ENCODE measurements at places on chromosomes 6 and 20.

GRCh38 chr20:56949318-56949717, 317.1 kb downstream of the BMP7 start:
- DNase-seq, result no peak

GRCh38 chr6:134689177-134689576, 260.7 kb downstream of the ALDH8A1 start:
- DNase-seq, result no peak

DNA sequence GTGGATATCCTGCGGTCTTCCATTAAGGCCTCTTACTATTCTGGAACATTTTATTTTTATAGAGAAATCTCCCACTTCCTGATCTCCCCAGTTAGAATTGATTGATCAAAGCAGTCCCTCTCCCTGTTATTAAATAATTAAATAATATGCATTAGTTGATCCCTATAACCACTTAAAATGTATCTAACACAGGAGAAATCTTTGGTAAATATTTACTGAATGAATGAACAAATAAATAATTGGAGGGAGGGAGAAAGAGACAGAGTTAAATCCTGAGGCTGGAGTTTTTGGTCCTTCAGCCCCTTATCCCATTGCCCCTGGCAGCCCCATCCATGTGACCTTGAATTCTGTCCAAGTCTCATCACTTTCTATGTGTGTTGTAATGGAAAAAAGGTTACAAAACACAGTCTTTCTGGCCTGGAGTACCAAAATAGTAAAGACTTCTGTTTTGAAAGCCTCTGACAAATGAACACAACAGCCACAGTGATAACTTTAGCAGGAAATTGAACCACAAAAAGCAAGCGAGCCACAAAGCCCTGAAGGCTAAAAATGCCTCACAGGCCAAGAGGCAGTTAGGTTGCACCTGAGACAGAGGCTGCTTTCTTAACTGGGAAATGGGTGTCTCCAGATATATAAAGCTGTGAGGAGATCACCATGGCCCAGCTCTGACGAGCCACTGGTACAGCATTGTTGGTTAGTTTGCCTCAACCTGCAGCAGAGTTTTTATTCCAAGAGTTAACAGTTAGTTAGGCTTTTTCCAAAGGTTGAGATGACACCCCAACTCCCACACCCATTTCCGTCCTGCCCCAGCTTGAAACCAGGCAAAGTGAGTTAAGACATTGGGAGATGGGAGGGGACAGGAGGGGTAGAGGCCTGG, 11.3 kb downstream of the NT5E start:
- DNase-seq, result peak; percentile 86

- DNase-seq, result no peak
Measured at GRCh38 chr20:47809161-47809960, 24.1 kb upstream of the SULF2 start.

DNA sequence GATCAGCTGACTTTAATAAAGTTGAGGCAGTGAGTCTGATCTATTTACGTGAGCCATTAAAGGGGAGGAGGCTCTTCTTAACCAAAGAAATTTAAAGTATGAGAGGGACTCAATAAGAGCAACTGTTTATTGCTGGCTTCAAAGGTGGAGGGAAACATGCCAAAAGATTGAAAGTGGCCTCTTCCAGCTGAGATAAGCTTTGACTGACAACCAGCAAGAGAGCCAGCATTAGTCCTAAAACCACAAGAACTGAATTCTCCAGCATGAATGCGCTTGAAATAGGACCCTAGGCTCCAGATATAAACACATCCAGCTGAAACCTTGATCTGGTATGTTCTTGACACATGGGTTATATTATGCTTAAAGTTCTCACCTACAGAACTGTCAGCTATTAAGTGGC, 123.1 kb upstream of the GJE1 start:
- DNase-seq, result peak; percentile 49

GRCh38 chr6:45652416-45652815, 274.7 kb upstream of the SUPT3H start:
- DNase-seq, result no peak

DNA sequence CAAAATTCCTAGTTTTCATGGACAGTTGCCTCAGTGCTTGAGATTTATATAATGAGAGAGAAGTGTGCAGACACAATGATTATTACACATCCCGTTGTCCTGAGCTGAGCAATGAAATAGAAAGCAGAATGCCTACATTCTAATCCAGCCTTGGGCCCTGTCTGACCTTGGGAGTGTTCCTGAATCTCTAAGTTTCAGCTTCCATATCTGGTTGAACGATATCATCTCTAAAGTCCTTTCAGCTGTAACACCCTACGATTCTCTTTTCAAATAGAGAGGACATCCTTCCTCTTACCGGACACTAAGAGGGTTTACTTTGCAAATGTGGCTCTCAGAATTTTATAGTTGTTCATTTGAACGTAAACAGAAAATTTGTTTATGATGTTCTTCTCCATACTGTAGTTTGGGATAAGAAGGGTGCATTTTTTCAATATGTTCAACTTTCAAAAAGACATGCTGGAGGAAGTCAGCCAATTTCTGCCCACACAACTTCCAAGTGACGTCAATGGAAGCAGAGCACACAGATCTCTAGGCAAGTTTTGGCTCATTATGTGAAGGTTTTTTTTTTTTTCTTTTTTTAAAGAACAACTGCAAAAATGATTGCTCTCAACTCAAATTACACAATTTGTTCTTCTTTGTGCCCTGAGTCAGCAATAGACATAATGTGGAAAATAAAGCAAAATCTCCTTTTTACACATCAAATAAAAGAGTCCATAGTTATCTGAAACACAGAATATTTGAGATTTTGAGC, 50.4 kb downstream of the PDE7B start:
- DNase-seq, result no peak

- DNase-seq, result no peak
Measured at GRCh38 chr6:1164600-1164999, 147.3 kb upstream of the FOXQ1 start.

Measured in mesenchymal stem cell (in vitro differentiated cells and primary cell).